NCI-H1105 treated with DMSO at 0.1 percent for 48 hours (cell line): ENCODE measurements at places on chromosomes 5 and 9.

DNA sequence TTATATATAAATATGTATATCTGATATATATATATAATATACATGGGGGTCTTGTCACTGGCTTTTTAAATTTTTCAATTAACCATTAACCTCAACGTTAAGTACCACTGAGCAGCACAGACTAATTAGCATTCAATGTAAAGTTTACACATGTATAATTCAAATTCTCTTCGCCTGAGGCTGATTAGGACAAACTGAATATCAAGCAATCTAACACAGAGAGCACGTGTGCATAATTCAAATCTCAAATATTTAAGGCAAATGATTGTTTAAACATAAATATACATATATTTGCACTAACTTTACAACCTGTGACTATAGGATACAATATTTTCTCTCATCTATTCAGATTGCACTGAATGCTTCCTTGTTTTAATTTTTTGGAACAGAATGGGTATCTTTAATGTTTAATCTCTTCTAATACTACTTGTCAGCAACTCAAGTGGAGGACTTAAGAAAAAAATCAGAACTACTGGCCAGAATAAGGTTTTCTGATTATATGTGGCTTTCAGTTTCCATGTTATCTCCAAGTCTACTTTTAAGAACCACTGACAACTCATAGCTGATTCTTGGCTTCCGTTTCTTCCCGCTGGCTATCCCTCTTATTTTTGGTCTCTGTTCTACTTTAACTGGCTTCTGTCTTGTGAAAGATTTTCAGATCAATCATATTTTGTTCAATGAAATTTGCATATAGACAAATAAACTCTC is 204.8 kb downstream of the MLLT3 start:
- no peak for DNase-seq

- no peak for DNase-seq
Observed at GRCh38 chr9:130608554-130609134, 29.3 kb downstream of the FUBP3 start.

GRCh38 chr5:38641003-38641402 is 84.6 kb upstream of the LIFR start:
- no peak for DNase-seq

DNA sequence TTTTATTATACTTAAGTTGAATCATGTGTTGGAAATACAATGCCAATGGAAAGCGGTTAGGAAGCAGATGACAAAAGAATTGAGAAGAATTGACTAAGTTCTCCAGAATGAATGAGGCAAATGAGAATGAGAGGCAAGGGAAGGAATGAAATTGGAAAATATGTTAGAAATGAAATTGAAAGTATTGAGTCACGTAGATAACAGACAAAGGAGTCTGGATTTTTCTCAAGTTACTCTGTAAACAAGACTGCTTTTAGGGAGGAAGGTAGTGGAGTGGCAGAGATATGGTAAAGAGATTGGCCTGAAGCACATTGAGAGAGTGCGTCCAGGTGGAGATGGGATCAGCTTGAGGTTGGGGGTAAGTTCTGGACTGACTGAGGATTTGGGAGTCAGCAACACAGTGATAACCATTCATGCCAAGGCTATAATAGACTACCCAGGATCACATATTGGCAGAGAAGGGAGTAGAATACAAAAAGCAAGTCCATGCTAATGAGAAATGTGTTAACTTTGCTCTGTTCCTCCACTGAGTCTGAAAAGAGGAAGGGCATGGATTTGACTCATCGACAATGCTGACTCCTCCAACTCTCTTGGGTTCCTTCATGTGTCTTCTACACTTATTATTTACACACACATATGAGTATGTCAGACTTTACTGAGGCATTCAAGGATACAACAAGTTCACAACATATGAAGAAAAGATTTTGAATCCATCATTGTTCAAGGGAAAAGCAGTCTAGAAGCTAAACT is 814.2 kb upstream of the ZNF608 start:
- no peak for DNase-seq

DNA sequence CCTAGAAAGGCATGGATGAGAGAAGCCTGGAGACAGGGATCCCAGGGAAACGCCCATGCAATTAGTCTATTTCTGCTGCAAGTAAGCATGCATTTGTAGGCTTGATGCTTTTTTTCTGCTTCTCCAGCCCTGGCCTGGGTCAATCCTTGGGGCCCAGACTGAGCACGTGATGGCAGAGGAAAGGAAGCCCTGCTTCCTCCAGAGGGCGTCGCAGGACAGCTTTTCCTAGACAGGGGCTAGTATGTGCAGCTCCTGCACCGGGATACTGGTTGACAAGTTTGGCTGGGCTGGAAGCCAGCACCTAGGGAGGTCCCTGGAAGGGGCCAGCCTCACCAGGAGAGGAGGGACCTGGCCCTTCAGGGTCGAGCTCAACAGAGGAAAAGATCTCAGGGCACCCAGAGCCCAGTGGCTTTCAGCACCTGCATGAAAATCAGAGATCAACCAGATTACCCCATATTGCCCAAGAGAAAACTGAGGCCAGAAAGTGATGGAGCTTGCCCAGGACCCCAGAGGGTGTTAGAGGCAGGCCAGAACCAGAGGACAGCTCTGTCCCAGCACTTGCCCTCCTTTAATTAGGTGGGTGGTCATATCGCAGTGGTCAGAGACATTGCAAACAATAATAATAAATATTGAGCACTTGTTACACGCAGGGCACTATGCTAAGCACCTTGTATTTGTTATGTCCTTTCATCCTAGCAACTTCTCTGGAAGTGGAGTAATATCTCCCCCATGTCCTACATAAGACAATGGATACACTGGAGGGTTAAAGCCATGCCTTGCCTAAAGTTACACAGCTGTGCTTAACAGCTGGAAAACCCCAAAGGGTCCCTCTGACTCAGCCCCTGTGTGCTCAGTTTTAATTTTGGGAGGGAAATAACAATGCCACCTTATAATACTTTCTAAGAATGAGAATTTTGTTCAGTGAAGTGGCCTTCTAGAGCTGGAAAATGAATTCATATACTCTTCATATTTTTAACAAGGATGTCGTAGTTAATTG is 67.1 kb downstream of the KLF4 start:
- DNase-seq = peak; percentile 46

GRCh38 chr9:137252555-137253506 is 1.7 kb downstream of the STPG3 start:
- DNase-seq = no peak

DNA sequence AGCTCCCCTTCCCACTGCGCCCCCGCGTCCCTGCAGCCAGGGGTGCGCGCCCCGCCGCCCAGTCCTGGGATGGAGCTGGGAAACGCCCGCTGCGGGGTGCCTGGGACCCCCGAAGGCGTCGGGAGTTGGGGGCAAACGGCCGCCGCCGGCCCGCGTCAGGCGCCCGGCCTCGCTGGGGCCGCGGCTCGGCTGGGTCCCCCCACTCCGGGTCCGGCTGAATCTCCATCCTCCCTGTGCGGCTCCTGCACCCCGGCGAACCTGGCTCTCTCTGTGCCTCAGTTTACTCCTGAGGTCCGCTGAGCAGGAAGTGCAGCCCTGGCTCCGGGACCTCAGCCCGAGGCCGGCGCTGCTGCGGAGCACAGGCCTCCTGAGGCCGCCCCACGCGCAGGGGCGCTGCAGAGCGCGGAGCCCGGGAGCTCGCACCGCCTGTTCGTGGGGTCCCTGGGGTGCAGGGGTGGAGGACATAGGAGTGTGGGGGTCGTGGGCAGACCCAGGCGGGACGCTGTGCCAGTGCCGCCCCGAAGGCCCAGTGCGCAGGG is 13.9 kb upstream of the TMEM250 start:
- no peak for DNase-seq

GRCh38 chr9:1869843-1870242 is 145.3 kb upstream of the SMARCA2 start:
- peak; percentile 35 for DNase-seq

GRCh38 chr5:73693573-73694061 is 67.6 kb downstream of the ARHGEF28 start:
- DNase-seq = no peak

DNA sequence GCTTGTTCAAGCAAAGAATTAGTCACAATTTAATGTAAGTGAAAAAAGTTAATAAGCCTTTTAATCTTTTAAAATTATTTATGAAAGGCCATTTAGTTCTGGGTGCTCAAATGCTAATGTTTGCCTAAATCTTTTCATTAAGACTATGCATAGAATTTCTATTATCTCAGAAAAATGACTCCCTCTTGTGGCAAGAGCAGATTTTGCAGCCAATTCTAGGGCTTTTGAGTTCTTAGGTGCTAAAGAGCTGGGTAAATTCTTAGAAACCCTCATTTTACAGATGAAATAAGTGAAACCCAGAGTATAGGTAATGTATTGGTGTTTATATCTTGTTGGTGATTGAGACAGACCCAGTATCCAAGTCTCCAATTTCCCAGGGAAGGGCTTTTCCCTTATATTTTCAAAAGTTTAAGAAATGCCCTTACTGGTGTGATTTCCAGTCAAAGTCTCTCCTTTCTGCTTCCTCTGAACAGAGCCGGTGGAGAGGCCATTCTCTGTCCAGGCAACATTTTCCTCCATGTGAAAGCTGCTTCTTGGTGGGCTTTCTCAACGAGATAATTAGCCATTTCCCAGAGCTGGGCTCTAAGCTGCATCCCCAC is 24.1 kb upstream of the PCSK5 start:
- DNase-seq = peak; percentile 47

GRCh38 chr5:81766611-81767010 is 15.7 kb upstream of the SSBP2 start:
- no peak for DNase-seq

- DNase-seq = no peak
Observed at GRCh38 chr5:31486441-31486840, 45.5 kb downstream of the DROSHA start.

- DNase-seq = no peak
Observed at GRCh38 chr5:104327801-104328200, 765.2 kb upstream of the NUDT12 start.

DNA sequence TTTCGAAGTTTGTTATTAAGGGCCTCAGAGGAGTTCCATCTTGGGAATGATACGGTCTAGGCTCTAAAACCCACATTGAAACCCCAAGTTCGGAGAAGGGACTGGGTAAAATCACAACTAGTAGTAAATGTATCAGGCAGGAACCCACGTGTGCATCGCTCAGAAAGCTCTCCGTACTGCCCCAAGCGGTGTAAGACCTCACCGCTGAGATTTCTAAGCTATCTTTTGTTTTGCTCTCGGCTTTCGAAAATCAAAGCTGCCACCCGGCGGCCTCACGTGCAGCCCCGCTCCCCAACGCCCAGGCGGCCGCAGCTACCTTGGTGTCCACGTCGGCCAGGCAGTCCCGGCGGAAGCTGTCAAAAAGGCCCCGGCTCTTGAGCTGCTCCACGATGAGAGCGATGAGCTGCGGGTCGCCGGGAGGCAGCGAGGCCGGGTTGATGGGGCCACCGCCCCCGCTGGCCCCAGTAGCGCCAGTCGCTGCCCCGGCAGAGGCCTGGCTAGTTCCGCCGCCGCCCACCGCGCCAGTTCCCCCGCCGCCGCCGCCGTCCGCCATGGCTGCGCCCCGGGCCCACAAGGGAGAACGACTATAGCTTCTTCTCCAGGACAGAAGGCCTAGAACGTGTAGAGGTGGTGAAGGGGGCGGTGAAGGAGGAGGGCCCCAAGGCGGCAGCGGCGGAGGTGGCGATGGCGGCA is 420 bp downstream of the BOD1 start:
- DNase-seq = peak; percentile 42

GRCh38 chr9:137545123-137545522 is 5.1 kb downstream of the PNPLA7 start:
- no peak for DNase-seq

- DNase-seq = no peak
Observed at GRCh38 chr5:149667084-149667828, 62.9 kb upstream of the PPARGC1B start.

DNA sequence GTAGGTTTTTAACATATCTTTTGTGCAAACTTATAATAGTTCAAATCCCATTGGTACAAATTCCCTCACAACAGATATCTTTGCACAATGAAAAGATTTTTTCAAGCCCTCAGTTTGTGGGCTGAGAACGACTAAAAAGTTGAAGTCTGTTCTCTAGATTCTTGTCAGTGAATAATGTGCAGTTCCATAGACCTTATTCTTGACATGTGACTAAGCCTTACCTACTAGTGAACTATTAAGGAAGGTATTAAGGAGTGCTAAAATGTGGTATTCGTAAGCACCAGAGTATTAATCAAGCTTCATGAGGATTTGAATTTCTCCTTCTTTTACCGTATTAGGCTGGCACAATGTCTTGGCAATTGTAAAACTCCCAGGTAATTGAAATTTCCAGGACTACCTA is 205.6 kb upstream of the DMRTA1 start:
- no peak for DNase-seq

DNA sequence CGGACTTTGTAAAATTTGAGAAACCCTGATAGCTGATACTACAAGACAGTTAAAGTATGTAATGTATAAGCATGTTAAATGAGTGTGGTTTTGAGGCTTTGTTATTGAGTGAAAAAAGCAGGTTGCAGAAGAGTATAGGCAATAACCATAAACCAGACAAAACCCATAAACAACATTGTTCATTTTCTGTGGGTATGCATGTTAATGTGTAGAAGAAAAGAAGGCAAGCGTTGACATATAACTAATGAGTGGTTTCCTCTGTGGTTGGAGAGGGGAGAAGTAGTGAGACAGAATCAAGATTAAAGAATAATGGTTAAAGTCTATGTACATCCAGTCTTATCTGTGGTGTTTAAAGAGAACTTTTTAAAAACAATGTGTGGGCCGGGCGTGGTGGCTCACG is 26.2 kb downstream of the RAD23B start:
- no peak for DNase-seq

- DNase-seq = no peak
Observed at GRCh38 chr5:139848508-139849100, 53.0 kb downstream of the PSD2 start.

DNA sequence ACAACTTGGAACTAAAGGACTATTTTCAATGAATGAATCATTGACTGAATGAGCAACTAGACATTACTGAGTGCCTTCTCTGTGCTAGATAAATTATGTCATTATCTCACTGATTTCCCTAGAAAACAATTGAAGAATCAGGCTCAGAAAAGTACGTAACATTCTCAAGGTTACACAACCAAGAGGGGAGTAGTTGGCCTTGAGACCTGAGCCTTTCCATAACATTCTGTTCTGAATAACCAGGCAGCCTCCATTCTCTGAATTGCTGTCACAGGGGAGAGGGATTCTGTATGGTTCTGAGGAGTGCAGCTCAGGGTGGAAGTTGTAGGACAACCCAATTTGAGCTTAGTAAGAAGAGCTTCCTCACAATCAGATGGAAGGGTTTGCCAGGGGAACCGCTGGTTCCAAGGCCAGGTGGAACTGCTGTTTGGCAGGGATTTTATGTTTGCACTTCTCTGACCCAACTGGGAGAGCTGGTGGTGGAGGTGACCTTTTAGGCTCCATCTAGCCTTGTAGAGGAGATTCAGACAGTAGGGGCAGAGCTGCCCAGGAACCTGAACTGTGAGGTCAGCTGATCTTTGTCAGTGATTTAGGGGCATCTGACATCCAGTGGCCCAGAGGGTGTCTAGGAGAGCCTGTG is 16.3 kb downstream of the POLR1E start:
- DNase-seq = no peak

- DNase-seq = peak; percentile 56
Observed at GRCh38 chr5:84131372-84131771, 253.3 kb downstream of the EDIL3 start.
